ENCODE measurements at places on chromosomes 13 and 19. TPM values are rescaled to one million over a fixed set of nuclear protein-coding genes. Genes with fewer than 3 reads are reported as not detected.

GRCh38 chr19:31154021-31154420 lies 195.2 kb downstream of the TSHZ3 start:
- no peak for DNase-seq

- DNase-seq: no peak
Observed at GRCh38 chr19:618674-619285, 14.6 kb downstream of the POLRMT start.

GRCh38 chr13:74644229-74644628 lies 510.0 kb upstream of the KLF12 start:
- no peak for DNase-seq

ZNF627 gene
- 4.2 TPM for total RNA-seq

GRCh38 chr13:43003010-43003409 lies 11.0 kb upstream of the EPSTI1 start:
- DNase-seq: no peak

- DNase-seq: no peak
Observed at GRCh38 chr13:37102896-37103295, 2.6 kb downstream of the CSNK1A1L start.

DNA sequence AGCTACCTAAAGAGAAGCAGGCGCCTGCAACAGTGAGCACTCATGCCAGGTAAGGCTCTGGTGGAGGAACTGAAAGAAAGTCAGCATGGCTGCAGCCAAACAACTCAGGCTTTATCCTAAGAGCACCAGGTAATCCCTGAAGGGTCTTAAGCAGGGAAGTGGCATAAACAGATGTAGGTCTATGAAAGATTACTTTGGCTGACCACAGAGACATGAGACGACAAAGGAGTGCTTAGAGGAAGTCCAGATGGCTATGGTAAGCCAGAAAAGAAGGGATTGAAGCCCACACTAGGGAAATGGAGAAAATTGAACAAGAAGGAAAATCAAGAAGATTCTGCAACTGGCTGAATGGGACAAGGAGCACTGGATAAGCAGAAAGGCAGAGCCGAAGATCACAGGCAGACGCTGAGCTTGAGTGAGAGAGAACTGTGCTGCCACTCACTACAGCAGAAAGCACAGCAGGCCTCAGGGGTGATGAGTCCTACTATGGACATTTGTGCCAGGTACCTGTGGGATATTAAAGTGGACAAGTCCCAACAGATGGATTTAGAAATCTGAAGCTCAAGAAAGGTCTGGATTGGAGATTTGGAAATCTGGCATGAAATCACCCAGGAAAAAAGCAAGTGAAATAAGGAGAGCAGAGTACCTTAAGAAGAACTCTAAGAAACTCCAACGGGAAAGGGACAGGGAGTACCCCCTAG lies 4.2 kb downstream of the RCBTB1 start:
- no peak for DNase-seq

TUBB4A gene
- total RNA-seq: 5.4 TPM

GRCh38 chr13:112715715-112716460 lies 26.1 kb downstream of the ATP11A start:
- peak; percentile 31 for DNase-seq

DNA sequence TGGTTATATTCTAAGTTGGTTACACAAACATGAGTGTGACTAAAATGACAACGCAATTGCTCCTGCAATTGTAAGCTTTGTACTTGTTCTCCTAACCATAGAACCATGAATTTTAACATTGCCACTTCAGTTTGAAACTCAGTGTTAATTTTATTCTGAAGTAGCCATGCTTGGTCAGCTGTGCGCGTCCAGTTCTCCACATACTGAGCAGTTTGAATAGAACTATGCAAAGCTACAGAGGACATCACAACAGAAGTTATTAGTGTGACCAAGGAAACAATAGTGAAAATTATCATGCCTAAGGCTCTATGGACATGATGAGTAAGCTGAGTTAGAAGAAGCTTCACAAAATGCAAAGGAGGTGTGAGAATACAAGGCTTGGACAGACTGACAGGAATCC lies 19.6 kb upstream of the ZNF100 start:
- no peak for DNase-seq

DNA sequence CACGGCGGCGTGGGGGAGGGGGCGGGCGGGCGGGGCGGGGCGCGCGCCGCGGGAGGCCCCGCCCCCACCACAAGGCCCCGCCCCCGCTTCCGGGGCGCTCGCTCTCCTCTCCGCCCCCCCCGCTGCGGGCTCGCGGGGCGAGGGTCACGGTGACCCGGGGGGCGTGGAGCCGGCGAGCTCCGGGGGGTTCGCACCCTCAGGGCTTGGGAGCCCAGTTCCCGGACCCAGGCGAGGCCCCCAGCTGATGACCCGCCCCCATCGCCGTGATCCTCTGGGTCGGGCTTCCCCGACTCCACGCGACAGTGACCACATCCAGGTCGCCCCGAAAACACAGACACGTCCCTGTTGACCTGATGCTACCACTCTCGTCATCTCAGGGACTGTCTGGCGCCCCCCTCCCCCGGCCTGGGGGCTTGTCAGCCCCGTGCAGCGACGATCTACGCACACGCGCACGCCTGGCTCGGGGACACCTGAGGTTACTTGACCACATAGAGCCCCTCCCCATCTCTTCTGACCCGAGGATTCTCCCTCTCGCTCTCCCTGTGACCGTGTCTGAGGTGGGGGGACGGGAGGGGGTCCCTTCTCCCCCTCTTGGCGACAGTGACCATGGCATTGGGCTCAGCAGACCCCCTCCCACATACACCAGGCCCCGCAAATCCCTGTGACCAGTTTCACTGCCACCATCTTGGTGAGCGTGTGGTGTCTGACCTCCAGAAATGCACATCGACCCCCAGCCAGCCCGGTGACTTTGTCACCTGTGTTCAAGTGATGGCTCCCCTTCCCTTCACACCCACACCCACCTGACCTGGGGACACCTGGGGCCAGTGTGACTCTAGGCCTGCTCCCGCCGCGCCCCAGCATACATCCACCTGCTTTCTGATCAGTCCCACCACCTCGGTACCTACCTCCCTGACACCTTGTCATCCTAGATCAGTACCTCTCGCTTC lies 670 bp downstream of the MAP2K7 start:
- peak; percentile 83 for DNase-seq

ONECUT3 gene
- not detected for total RNA-seq

DNA sequence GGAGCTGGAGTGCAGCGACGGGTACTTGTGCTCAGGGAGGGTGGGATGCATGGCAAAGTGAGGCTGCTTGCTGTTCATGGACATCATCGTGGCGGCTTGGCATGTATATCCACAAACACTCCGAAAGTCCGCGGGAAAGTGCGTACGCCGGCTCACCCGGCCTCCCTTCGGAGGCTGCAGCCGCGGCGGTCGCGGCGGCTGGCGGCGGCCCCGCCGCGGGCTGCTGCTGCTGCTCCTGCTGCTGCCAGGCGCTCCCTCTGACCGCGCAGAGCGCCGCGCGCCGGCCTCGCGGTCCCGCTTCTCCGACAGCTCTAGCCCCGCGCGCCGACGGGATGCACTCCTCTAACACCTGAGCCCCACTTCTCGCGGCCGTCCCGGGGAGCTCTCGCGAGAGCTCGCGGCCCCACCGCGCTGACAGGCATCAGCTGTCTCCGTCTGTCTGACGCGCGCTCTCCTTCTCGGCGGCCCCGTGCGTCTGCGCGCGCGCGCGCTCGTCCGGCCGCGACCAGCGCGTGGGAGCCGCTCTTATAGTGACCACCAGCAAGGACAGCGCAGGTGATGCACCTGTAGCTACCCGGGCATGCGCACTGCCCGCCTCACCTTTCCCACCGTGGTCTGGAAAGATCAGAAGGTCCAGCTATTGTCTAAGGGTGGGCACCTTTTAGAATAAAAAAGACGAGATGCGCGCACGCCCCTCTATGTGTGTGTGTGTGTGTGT lies at the start of gene POU4F1:
Gene POU4F1, minus strand, starts transcription at position 313 of the 718 bp plus-strand sequence. Its CDS starts 226 bp downstream, at position 87.
- peak; percentile 59 for DNase-seq

DNA sequence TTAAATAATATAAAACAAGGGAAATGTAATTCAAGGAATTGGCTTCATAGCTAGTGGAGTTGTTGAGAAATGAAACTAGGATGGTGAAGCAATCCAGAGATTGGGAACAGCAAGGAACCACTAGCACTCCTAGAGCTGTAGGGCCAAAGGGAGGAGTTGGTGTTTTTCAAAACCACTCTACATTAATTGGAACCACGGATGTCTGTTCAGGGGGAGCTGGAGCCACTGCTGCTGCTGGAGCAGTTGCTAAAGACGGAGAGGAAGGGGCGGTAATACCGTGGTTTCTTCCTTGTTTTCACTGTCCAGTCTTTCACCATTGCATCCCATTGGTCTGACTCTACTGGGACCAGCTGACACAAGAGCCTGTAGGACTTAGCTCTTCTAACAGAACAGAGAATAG lies 8.5 kb downstream of the DNAJC15 start:
- DNase-seq: no peak

DNA sequence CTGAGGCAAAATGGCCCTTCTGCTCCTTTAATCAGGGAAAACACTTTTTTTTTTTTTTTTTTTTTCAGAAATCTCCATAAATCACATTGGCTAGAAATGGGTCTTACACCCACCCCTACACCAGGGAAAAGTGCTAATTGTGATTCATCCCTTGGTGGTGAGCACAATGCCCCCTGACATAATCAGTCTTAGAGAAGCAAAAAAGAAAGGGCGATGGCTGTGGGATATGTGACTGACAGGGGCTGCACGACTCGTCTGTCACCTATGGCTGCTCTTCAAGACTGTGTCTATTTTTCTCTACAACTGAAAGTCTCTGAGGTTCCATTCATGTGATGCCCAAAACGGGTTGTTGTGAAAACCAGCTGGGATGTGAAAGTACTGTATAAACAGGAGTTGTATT lies 3.6 kb upstream of the GPC6 start:
- no peak for DNase-seq

DNA sequence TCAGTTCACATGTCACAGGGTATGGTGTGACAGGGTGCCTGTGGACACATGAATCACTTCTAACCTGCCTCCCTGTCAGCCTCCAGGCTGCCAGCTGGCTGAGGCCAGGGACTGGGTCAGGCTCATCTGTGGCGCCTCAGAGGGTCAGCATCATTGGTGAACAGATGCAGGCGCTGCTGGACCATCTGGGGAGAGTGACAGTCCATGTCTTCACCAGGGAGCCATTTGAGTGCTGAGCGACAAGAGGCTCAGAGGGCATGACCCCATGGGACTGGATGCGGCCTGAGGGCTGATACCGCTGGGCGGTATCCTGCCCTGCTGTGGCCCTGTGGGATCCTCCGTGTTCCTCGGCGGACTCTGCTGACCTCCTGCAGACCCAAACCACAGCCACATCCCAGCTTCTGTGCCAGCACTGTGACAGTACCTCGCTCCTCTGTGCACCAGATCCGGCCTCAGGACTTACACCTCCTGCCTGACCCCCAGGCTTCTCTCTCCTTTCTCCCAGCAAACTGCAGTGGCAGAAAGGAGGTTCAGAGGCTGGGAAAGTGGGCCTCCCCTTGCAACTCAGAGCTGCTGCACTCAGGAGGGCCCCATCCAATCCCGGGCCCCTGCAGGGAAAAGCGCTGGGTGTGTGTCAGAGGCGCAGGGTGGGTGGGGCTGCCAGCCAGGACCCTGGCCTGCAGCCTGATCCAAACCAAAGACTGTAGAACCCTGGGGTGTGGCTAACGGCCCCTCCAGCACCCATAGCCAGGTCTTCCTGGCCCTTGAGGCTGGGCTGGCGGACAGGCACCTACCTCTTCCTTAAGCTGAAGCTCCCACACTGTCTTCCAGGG lies 10.2 kb downstream of the ACTMAP start:
- no peak for DNase-seq

- no peak for DNase-seq
Observed at GRCh38 chr19:46818812-46819211, 30.4 kb upstream of the SLC1A5 start.

GRCh38 chr13:25502551-25502950 lies 130.8 kb downstream of the ATP8A2 start:
- no peak for DNase-seq

LILRA6 gene
- total RNA-seq: 0.54 TPM

NPAS1 gene
- total RNA-seq: not detected

PLEKHG2 gene
- total RNA-seq: 8.0 TPM

DNA sequence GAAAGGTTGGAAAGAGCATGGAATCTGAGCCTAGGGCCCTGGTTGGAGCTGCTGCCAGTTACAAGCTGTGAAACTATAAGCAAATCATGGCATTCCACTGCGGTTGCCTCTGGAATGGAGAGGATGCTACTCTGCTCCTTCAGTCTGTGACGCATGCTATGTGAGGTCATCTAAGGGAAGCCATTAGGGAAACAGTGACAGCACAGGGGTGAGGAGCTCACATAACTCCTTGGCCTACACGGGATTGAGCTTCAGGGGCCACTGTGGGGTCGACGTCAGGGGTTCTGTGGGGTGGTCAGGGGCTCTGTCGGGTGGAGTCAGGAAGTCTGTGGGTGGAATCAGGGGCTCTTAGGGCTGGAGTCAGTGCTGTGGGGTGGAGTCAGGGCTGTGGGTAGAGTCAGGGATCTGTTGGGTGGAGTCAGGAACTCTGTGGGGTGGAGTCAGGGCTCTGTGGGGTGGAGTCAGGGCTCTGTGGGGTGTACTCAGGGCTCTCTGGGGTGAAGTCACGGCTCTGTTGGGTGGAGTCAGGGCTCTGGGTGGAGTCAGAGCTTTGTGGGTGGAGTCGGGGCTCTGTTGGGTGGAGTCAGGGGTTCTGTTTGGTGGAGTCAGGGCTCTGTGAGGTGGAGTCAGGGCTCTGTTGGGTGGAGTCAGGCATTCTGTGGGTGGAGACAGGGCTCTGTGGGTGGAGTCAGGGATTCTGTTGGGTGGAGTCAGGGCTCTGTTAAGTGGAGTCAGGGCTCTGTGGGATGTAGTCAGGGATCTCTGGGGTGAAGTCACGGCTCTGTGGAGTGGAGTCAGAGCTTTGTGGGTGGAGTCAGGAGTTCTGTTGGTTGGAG lies 35.8 kb upstream of the MEDAG start:
- DNase-seq: peak; percentile 90

DNA sequence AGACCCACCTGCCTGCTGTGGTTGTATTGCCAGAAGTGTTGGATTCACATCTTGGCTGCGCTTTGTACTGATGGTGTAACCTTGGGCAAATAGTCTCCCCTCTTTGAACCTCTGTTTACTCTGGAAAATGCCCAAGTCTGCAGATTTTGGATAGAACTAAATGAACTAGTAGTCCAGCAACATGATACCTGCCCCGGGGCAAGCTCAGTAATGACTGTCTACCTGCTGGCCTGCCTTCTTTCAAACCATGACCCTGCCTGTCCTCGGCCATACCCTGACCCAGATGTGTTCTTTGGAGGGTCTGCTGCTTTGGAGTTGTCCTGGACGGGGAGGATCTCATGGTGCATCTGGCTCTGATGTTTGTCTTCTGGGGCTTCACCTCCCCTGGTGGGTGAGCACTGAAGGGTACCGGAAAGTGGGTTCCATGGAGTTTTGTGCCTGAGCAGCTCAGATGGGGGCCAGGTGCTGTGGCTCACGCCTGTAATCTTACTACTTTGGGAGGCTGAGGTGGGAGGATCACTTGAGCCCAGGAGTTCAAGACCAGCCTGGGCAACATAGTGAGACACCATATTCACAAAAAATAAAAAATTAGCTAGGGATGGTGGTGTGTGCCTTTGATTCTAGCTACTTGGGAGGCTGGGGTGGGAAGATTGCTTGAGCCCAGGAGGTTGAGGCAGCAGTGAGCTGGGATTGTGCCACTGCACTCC lies 59.5 kb downstream of the TNFRSF19 start:
- no peak for DNase-seq
